Nucleus accumbens (tissue), 56 donors: ENCODE measurements at places on chromosomes 12 and 14.

GRCh38 chr12:2138871-2139308 lies 86.1 kb downstream of the CACNA1C start:
- DNase-seq = no peak

GRCh38 chr12:3896356-3896755 lies 23.2 kb upstream of the PARP11 start:
- no peak for DNase-seq

- no peak for DNase-seq
Observed at GRCh38 chr14:89773151-89773550, 181.4 kb downstream of the EFCAB11 start.

GRCh38 chr14:104931304-104931770 lies 6.7 kb downstream of the PLD4 start:
- no peak for DNase-seq
